ENCODE measurements at places on chromosomes 2 and 18.

GRCh38 chr2:234816491-234816890, 135.3 kb upstream of the SH3BP4 start:
- DNase-seq: no peak

- DNase-seq: no peak
Observed at GRCh38 chr2:30691948-30692828, 115.1 kb downstream of the CAPN13 start.

GRCh38 chr2:238945433-238946150, 97.7 kb downstream of the TWIST2 start:
- no peak for DNase-seq

DNA sequence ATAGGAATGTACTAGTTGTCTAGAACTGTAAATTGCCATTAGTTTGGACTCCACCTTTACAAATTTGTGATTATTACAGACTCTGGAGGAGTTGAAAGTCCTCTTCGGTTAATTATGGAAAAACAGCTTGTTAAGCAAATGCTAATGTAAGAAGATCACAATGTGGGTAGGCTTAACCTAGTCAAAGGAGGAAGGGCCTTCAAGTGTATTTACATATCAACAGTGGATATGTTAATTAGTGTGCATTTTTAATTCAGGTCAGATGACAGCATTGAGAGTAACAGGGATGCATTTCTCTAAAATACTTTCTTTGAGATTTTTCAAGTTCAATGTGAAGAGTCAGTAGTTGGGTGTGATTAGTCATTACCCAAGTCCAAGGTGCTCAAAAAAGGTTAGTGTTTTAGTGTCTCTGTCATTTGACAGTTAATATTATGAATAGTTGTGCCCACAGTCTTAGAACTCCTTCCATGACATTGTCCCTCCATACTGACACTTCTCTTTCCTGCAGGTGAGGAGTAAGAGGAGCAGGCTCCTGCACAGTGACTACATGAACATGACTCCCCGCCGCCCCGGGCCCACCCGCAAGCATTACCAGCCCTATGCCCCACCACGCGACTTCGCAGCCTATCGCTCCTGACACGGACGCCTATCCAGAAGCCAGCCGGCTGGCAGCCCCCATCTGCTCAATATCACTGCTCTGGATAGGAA, 28.0 kb downstream of the CD28 start:
- no peak for DNase-seq

DNA sequence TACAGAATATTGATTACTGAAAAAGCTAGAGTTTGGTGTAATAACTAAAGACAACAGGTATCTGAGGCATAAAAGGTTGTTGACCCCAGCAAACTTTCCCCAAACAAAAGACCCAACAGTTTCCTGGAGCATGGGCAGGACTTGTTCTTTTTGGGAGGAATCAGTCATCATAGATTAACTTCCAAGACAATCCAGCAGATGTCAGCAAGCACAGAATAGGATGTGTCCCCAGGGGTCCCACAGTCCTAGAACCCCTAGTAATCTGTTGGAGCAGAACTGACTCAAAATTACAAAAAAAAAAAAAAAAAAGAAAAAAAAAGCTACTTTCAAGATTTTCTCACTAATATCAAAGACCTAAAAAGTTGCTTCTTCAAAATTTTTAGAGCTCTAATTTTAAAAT, 564.7 kb upstream of the SLC39A10 start:
- DNase-seq: no peak

GRCh38 chr18:73614812-73615211, 532.8 kb downstream of the FBXO15 start:
- no peak for DNase-seq

- no peak for DNase-seq
Observed at GRCh38 chr2:232626584-232626983, 6.8 kb upstream of the EFHD1 start.

DNA sequence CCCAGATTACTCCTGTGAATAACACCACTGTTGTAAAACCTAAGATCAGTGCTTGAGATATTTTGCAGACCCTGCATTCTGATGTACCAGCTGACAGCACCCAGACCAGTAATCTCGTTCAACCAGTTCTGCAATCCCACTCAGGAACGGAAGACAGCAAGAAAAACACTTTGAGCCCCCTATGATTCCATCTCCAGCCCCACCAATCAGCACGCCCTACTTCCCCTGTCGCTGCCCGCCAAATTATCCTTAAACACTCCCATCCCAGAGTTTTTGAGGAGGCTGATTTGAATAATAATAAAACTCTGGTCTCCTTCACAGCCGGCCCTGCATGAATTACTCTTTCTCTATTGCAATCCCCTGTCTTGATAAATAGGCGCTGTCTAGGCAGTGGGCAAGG, 173.9 kb upstream of the CDH2 start:
- no peak for DNase-seq

- DNase-seq: no peak
Observed at GRCh38 chr2:195494451-195494850, 162.6 kb upstream of the SLC39A10 start.

DNA sequence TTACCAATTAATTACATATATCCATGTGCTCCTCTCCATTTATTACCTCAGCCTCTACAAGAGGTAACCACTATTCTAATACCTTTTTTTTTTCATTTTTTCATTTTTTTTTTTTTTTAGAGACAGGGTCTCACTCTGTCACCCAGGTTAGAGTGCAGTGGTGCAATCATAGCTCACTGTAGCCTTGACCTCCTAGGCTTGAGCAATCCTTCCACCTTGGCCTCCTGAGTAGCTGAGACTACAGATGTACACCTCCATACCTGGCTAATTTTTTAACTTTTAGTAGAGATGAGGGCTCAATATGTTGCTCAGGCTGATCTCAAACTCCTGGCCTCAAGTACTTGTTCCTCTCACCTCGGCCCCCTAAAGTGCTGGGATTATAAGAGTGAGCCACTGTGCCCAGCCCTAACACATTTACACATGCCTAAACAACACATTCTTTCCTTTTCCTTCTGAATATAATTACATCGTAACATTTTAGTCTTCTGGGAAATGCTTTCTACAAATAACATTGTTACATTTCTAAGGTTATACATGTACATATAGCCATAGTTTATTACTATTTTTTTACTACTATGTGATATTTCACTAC, 10.5 kb downstream of the PPIL3 start:
- no peak for DNase-seq

DNA sequence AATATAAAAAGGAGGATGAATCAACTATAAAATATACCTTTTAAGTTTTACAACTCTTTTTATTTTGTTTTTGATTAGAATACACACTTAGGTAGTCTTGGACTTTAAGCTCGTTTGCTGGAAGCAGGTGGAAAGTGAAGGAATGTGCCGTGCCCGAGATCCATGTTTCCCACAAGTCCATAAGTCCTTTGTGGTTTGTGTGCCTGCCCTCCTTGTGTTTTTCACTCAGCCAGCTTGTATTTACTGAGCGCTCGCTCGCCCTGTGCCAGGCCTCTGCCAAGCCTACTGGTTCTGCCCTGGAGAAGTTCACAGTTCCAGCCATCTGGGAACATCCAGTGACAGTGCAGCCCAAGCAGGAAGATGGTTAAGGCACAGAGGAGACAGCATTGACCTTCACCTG, 142.6 kb downstream of the MGAT5 start:
- DNase-seq: no peak

DNA sequence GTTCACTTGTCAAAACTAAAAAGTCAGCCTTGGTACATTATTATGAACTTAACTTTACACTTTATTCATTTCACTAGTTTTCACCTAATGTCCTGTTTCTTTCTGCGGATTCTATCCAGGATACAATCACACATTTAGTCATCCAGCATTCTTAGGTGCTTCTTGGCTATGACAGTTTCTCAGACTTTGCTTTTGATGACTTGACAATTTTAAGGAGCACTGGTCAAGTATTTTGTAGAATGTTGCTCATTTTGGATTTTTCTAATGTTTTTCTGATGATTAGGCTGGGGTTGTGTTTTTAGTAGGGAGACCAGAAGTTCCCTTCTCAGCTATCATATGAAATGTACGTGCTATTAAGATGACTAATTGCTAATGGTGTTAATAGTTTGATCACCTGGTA, 601.2 kb downstream of the LRRTM4 start:
- no peak for DNase-seq

- DNase-seq: no peak
Observed at GRCh38 chr2:239252393-239252792, 148.4 kb downstream of the HDAC4 start.

GRCh38 chr2:201536754-201537153, 85.2 kb downstream of the STRADB start:
- DNase-seq: no peak

GRCh38 chr2:107362993-107363392, 463.7 kb upstream of the RGPD4 start:
- DNase-seq: no peak

GRCh38 chr18:36862182-36862581, 33.3 kb downstream of the KIAA1328 start:
- no peak for DNase-seq

DNA sequence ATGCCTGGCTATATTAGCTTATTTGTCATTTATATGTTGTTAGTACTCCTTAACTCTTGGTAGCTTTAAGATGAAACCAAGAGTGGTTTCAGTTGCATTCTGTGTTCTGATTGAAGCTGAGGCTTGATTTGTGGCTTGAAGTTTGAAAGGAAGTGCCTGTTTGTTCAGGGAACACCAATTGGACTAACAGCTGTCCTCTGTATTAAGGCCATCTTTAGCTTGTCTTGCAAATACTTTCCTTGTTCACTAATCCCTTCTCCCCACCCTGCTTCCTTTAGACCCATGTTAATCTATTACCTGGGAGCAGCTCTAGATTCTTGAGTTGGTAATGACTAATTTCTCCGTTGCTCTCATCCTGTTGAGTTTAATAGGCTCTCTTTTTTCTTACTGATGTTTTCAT, 13.4 kb downstream of the ITGA6 start:
- no peak for DNase-seq

GRCh38 chr2:75655861-75656260, 9.3 kb downstream of the MRPL19 start:
- no peak for DNase-seq

- DNase-seq: no peak
Observed at GRCh38 chr2:25692737-25693445, 19.5 kb upstream of the DTNB start.

GRCh38 chr18:78704971-78705461, 274.6 kb upstream of the SALL3 start:
- DNase-seq: no peak

DNA sequence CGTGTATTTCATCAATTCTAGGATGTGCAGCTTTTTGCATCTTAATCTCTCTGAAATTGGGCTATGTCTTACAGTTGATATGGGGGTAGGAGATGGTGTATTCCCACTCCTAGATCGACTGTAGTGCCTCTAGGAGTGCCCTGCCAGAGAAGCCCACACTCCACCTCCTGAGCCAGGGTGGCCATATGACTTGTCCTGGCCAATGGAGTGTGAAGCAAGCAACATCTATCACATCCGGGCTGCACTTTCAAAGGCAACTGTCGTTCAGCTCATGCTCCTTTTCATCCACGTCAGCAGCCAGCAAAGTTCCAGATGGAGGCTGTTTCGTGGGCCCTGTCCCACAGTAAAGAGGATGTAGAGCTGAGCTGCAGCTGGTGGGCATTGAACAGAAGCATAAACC, 149.4 kb upstream of the SLC1A4 start:
- no peak for DNase-seq

GRCh38 chr2:221555494-221555846, 16.6 kb downstream of the EPHA4 start:
- DNase-seq: no peak

GRCh38 chr2:183782436-183782835, 658.2 kb downstream of the NUP35 start:
- no peak for DNase-seq

GRCh38 chr2:45578056-45578843, 32.8 kb downstream of the SRBD1 start:
- no peak for DNase-seq

- DNase-seq: no peak
Observed at GRCh38 chr2:106983305-106983704, 97.3 kb upstream of the ST6GAL2 start.

DNA sequence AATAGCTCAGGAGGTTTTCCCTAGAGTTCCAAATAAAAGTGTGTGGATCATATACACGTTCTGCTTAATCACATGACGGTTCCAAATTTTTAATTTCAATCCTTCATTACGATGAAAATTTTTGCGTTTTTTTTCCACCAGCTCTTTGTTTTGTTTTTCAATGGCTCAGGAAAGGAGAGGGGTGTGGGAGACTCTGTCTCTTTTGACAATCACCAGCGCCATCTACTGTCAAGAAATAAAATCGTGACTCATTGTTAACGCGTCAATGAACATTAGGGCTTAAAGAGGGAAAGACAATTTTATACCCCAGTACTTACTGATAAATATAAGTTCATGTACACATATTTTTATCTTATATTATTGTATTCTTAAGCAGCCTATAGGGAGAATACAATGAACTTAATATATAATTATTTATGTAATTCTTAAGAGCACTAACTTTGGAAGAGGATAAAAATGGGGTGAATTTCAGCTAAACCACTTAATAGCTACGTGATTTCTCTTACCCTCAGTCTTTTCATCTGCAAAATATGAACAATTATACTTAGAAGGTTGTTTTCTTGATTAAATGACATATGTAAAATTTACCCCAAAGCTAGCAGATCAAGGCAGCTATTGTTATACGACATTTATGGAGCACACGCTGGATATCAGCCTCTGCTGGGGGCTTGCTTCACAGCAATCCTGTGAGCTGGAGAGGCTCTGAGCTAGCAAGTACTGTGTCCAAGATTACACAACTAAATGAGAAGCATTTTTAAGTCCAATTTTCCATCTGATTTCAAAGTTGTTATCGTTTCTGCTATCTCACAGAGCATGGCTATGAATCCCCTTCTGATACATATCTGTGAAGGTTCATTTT, 47.4 kb upstream of the RMDN2 start:
- no peak for DNase-seq

- DNase-seq: peak; percentile 69
Observed at GRCh38 chr2:20868377-20868776, 45.5 kb upstream of the LDAH start.

- no peak for DNase-seq
Observed at GRCh38 chr2:61787941-61788563, 65.8 kb downstream of the FAM161A start.

GRCh38 chr2:213098612-213099011, 52.8 kb downstream of the IKZF2 start:
- DNase-seq: no peak

DNA sequence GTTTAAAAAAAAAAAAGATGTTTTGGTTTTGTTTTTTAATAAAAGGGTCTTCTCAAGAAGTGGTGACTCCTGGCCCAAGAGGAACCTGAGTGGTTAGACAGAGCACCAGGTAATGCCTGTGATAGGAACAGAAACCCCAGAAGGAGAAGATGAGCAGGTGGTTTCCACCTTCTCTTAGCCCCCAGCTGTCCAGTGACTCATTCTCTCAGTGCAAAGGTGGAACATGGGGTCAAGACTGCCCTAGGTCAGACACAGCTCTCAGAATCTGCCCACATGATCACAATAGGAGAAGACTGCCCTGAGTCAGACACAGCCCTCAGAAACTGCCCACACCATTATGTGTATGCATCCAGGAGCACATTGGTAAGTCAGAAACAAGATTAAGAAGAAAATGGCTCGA, 61.8 kb downstream of the TBC1D8 start:
- DNase-seq: peak; percentile 9

- DNase-seq: no peak
Observed at GRCh38 chr2:140286377-140286776, 1506.2 kb upstream of the NXPH2 start.

GRCh38 chr2:26584191-26584590, 57.0 kb downstream of the CIB4 start:
- no peak for DNase-seq

- no peak for DNase-seq
Observed at GRCh38 chr18:11274144-11274794, 124.9 kb upstream of the PIEZO2 start.

All from stimulated activated CD8-positive, alpha-beta memory T cell treated with anti-CD3 and anti-CD28 coated beads, Interleukin-15, amount 100 ng/mL, for 48 hours (primary cell).